ENCODE measurements at places on chromosomes 7 and 10.

DNA sequence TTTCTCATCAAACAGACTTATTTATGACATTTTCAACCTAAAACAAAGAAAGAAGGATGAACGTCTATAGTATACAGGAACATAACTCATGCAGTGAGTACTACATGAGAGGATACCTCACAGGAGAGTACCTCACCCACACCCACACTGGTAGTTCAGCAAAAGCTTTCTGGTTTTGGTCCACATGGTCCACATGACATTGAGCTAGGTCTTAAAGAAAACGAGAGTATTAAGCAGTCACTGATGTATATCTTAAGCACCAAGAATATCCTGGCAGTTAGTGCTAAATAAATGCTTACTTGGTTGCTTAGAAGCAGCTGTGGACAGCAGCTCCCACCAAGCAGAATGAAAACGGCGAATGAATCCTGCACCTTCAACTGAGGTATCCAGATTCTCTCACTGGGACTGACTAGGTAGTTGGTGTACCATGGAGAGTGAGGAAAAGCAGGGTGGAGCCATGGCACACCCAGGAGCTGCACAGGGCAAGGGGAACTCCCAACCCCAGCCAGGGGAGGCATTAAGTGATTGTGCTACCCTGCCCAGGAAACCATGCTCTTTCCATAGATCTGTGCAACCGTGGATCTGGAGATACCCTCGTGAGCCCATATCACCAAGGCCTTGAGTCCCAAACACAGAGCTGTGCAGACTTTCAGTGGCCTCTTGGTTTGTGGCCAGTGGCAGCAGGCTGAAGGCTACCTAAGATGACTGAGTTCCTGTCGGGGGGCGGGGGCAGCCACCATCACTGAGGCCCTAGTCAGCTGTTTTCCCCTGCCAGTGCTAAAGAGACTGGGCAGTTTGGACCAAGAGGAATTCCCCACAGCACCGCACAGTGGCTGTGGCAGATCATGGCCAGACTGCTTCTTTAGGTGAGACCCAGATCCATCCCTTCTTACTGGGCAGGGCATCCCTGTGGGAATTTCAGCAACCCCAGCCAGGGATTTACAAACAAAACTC is 143.4 kb downstream of the SGMS1 start:
- no peak for DNase-seq

GRCh38 chr7:45718464-45719330 is 144.5 kb downstream of the ADCY1 start:
- DNase-seq: no peak

- DNase-seq: peak; percentile 79
Observed at GRCh38 chr10:29980084-29980483, 79.3 kb downstream of the JCAD start.

- DNase-seq: no peak
Observed at GRCh38 chr10:49174261-49174925, 13.8 kb downstream of the TMEM273 start.

DNA sequence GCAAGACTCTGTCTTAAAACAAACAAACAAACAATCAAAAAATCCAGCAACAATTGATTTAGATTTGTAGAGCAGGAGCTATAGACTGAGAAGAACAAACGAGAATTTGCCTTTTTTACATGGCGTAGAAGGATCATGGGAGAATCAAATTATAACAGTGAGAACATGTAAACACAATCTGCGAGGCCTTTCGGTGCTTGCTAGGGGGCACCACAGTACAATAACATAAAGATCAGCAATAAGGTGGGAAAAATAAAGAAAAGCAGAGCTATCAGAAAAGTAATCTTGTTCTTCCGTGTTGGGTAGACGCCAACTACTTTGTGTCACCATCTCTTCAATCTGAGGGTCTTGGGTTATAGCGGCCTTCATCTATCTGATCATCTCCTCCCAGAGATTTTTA is 82.2 kb downstream of the NOD1 start:
- peak; percentile 33 for DNase-seq

- DNase-seq: no peak
Observed at GRCh38 chr10:28812384-28813372, 135.4 kb downstream of the BAMBI start.

DNA sequence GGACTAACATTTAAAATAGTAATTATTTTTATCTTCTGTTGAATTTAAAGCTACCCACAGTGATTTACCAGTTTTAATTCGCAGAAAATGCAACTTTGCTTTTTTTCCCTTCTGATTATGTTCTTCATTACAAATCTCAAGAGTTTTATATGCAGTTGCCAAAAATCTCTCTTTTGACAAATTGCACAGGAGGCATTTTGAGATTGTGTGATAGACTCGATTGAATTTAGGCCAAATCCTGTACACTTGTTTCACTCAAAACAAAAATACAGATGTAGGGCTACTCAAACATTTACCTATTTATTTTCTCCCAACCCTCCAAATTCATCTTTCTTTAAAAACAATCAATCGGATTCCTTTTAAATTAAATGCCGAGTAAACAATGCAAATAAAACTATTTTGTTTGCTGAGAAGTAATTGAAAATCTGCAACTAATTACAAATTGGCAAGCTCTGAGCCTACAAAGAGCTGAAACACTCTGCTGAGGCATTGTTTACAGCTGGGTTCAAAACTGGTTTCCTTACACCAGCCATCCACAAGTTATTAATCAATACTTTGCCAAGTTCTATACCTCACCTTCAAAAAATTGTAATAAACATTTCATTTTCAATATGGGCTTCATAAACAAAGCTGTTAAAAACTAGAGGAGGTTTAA is 214.9 kb upstream of the TCF7L2 start:
- DNase-seq: no peak

DNA sequence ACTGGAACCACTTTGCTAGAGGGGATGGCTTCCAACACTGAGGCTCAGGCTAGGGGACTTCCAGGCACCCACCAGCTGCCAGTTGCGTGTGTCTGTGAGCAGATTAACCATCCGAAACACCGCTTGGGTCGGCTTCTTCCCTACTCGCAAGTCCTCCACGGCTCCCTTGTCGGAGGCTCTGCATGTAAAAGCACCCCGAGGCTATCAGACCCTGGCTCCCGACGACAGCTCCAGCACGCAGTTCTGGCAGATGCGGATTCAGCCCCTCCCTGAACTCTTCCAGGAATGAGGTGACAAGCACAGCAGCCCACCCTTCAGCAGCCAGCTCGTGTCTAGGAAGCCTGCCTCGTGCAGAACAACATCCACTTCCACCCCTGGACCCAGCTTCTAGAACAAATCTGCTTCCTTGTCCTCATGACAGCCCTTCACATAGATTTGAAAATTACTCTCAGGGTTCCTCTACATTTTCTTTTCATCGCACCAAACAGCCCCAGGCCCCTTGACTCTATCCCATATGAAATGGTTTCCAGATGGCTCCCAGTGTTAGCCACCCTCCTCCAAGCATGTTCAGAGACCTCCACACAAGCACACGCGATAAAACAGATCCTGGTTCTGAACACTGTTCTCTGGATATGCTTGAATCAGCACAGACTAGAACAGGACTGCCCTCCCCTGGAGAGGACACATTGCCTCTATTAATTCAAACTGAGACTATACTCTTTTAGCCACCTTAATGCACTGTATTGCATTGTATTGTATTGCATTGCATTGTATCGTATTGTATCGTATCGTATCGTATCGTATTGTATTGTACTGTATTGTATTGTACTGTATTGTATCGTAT is 44.6 kb downstream of the SLIT1 start:
- no peak for DNase-seq

- no peak for DNase-seq
Observed at GRCh38 chr10:127695431-127695830, 41.6 kb upstream of the FOXI2 start.

DNA sequence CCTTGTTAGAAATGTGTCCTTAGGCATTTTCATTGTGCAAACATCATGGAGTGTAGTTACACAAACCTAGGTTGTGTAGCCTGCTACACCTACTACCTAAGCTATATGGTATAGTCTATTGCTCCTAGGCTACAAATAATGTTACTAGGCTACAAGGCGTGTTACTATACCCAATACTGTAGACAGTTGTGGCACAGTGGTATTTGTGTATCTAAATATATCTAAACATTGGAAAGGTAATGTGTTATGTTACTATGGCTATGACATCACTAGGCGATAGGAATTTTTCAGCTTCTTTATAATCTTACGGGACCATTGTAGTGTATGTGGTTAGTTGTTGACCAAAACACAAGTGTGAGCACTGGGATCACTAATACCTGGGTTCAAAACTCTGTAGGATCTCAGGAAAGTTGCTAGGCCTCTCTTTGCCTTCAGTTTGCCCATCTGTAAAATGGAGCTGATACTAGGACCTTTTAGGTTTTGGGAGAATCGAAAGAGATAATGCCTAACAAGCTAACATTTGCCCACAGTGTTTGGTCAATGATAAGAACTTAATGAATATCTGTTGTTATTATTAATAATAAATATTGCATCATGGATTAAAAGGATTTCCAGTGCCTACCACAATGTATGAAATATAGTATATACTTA is 2.7 kb downstream of the BICC1 start:
- peak; percentile 44 for DNase-seq

- DNase-seq: no peak
Observed at GRCh38 chr10:125050383-125050782, 108.5 kb downstream of the ZRANB1 start.

DNA sequence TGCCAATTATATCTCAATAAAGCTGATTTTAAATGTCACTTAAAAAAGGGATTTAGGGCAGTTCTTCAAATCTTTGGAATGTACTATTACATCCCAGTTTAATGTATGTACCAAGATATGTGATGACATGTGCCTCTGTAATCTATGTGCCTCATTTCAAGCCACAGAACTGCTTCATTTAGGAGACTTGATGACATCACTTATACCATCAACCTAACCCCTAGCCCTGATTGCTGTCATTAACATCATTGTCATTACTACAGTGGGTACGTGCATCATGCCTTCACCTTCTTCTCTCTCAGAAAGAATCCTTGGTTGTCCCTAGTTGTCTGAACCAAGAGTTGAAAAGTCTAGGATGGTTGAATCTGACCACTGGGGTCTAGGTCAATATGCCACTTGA is 134.3 kb upstream of the RAB11FIP2 start:
- DNase-seq: no peak

GRCh38 chr7:26482927-26483326 is 191.3 kb downstream of the SNX10 start:
- no peak for DNase-seq

Data from fibroblast of the aortic adventitia (primary cell).